Activated CD4-positive, alpha-beta T cell treated with anti-CD3 and anti-CD28 coated beads, Interleukin-10, Interleukin-2, amounts not matched to agents 100 ng/mL and 50 ng/mL, durations not matched to agents 16 hours and 8 hours (primary cell): ENCODE measurements at places on chromosomes 5 and 9.

- DNase-seq = no peak
These were observed 6.5 kb downstream of the NTNG2 start for GRCh38 chr9:132168347-132168746.

DNA sequence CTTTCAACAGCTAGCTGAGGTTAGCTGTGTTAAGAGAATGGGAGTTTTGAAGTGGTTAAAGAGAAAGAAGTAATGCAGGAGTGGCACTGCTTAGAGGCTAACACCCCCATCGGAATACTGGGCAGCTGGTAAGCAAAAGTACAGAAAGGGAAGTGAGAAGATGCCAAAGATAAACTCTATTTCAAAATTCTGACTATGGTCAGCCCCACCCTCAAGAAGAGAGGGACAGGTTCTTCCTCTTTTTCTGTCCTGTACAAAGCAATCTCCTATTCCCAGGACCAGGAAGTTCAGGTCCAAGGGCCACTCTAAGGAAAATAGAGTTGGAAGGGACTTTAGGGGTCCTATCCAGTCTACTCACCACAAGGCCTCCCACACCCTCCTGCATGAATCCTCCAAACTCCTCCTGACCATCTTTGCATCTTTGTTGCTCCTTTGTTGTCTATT is 45.9 kb upstream of the JAK2 start:
- peak; percentile 66 for DNase-seq

DNA sequence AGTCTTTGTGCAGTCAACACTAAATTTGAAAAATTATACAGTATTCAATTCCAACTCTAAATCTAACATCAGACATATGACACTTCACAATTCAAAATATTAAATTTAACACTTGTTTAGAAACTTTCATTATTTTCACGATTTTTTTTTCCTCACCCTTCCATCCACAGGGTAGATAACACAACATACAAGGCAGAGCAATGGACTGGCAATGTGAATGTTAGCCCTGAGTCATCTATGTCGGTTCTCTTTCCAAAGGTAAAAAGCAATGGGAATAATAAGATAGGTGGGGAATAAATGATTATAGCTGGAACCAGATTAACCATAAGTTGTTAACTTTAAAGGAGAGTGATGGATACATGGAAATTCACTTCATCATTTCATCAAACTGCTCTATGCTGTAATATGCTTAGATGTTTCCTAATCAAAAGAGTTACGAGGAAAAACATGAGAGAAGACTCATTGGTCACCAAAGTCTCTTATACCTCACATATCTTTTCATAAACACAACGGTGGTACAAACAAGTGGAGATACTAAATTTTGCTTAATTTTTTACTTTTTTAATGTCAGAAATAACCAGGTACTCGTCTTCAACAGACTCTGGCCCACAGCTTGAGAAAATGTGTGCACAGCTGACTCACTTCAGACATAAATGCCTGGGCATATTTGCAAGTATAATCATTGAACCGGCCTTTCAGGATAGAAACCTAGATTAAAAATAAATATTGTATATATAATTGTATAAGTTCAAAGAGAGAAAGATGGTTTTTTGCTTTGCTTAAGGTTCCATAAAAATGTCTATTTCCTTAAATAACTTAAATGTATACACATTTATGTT is 23.0 kb downstream of the RFX3 start:
- no peak for DNase-seq

GRCh38 chr5:56612759-56613158 is 202.6 kb upstream of the MAP3K1 start:
- DNase-seq = peak; percentile 53

DNA sequence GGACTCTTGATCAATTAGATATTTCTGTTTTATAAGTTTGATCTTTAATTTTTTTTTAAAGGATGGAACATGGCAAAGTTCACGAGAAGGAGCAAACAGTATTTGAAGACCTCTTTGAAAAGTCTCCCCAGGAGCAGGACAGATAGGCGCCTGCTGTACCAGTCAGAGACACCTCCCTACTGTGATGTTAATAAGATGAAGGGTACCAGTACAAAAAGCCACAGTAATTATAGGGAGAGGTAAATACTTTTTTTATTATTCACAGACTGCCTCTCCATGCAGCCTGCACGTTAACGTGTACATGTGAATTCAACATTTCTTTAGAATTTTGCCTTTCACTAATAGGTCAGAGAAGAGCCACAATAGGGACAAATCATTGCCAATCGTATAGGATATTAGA is 146.5 kb upstream of the CDH6 start:
- DNase-seq = no peak

DNA sequence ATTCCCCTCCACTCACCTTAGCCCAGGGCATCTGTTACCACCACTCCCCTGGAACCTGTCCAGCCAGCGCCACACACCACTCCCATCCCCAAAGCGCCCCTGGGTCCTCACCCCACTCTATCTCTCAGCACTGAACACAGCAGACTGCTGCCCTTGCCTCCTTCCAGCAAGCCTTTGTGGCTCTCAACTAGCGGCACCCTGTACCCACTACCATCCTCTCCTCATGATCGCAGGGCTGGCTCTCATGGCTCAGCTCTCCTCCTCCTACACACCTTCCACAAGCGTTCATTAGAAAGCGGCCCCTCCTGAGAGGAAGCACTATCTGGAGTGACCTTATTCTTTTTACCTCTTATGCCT is 13.3 kb upstream of the BASP1 start:
- no peak for DNase-seq

- peak; percentile 25 for DNase-seq
These were observed 74.5 kb downstream of the F2RL2 start for GRCh38 chr5:76548525-76549229.

DNA sequence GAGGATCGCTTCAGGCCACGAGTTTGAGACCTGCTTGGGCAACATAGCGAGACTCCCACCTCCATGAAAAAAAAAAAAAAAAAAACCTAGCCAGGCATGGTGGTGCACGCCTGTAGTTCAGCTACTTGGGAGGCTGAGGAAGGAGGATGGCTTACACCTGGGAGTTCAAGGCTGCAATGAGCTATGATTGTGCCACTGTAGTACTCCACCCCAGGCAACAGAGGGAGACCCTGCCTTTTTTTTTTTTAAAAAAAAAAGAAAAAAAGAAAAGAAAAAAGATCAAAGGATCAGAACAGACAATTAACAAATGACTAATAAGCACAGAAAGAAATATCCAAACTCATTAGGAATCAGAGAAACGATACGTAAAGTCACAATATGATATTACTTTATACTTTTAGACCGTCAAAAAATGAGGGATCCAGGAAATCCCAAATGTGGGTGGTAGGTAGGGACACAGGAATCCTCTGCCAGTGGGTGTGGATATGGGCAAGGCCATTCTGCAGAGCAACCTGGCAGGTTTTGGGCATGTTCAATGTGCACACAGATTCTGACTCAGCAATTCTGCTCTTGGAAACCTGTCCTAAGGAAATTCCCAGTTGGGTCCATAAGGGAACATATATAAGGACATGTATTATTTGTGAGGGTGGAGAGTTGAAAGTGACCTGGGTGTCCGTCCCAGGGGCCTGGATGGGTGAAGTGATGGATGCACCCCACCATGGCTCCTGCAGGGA is 144.7 kb upstream of the TBC1D2 start:
- DNase-seq = no peak

DNA sequence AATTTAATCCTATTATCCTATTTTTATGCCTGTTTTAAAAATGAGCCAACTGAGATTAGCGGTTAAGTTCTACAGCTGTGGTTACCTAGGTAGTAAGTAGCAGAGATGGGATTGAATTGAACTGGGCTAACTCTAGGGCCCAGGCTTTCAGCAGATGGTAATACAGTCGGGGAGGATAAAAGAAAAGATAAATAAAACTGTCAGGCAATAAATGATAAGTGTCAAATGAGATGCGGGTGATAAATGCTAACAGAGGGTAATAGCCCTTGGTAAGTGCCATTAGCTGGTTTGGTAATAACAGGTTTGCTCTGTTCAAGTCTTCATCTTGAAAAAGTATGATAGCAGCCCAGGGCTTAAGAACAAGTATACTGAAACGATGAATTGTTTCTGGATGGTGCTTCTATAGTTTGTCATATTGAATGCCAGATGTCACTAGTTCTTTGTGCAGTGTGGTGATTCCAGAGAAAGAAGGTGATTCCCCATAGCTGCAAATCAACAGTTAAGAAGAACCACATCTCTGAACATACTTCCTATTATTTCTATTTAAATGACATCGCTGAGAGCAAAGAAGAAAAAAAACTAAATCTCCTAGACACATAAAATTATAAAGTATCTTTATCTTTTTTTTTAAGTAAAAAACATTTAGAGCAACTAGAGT is 360.8 kb upstream of the PANK3 start:
- no peak for DNase-seq

DNA sequence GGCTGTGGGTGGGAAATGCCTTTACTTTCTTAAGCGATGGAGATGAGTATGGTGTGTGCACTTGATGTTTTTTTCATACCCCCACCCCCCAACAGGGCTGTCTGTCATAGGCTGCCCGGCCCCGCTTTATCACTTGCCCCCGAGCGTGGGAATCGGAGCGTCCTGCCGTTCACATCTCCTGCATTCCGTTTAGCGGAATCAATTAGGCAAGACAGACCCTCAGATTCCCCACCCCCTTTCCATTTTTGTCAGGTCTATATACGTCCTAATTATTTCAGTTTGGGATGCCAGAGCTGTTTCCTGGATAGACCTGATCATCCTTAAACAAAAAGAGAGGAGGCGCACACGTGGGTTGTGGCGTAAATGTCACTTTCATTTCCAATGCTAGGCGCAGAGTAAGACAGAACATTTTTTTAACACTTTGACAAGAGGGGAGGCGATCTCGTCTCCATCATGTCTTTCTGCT is 217.2 kb downstream of the MEF2C start:
- no peak for DNase-seq

DNA sequence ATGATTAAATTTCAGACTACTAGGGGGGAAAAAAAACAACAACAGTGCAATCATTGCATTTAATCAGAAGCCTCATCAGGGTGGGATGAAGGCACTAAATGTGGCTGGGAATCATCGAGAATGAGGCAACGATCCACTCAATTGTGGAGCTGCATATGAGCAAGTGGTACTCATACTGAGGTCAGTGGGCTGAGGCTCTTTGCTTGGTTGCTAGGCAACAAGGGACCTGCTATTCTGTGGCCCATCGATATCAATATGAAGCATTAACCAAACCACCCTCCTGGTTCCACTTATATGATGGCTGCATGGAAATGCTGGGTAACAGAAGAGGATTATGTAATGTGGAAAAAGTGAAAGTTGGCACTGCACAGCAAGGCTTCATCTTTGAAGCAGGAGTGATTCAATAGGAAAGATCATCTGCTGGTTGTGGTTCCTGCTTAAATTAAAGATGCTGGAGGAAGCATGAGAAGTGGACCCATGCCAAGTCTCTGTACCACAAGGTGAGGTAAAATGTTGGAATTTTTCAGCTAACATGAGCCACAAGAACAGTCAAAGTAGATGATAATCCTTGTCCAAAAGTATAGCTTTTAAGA is 159.8 kb upstream of the HMHB1 start:
- DNase-seq = peak; percentile 76

DNA sequence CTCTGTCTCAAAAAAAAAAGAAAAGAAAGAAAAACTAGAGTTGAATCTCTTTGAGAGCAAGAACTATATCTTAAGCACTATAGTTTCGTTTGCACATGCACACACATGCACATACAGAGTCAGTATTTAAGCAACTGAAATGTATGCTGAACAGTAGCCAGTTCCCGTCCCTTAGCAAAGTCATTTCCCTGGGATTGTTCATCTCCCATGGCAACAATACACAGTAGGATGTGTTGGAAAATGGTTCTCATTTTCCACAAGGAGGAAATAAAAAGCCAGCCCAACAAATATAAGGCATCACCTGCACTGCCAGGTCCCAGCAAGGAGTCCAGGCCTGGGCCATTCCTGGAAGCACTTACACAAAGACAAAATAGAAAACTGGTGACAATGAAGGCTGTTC is 4.2 kb upstream of the ZNF346 start:
- DNase-seq = no peak

DNA sequence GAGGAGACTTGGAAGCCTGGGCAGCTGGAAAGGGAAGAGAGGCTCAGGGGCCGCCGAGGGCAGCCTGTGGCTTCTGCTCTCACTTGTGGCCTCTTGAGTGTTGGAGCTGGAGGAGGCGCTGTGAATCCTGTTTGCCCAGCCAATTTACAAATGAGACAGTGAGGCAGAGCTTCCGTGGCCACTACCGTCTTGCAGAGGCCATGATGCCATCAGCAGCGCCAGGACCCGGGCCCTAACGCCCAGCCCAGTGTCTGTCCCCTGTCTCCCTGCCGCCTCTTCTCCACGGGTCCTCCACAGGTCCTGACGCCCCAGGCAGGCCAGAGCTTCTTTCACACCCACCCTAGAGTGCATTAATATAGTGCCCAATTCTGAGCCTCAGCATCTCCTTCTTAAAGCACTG is 172.8 kb downstream of the GOLPH3 start:
- no peak for DNase-seq

GRCh38 chr9:105835721-105836120 is 141.4 kb downstream of the TMEM38B start:
- no peak for DNase-seq

DNA sequence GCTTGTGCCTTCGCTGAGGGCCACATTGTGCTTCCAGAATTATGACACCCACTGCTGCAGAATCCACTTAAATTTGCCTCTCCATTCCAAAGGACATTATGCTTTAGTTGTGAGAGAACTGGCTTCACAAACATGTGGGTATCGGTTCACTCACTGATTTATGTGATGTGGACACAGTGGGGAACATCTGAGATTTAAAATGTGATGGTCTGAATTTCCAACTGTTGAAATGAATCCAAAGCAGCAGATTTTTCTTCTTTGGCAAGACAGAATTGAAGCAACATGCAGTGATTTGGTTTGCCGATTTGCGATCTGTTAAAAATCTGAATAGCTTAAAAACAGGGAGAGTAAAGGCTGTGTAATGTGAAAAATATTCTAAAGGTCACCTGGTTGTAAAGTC is 20.3 kb downstream of the PCSK5 start:
- DNase-seq = no peak

- DNase-seq = no peak
These were observed 66.1 kb downstream of the FBXL17 start for GRCh38 chr5:108315829-108316228.

DNA sequence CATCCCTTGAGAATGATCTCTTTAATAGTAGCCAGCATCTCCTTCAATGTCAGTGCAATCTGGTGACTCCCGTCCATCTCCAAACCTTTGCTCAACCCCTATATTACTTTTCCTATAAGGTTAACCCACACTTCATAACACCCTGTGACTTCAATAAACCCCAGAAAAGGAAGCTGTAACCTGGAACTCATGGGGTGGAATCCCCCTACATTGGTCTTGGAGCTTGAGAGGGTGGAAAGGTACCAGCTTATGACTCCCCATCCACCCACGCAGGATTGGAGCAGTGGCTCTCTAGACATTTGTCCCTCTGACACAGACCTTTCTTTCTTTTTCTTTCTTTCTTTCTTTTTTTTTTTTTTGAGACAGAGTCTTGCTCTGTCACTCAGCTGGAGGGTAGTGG is 54.7 kb upstream of the ZFR start:
- DNase-seq = no peak

GRCh38 chr5:68669864-68670575 is 423.8 kb upstream of the SLC30A5 start:
- DNase-seq = no peak

- no peak for DNase-seq
These were observed 12.0 kb downstream of the RALGDS start for GRCh38 chr9:133108794-133109641.

GRCh38 chr5:17838469-17838868 is 204.2 kb downstream of the TAF11L14 start:
- DNase-seq = no peak

GRCh38 chr5:103358305-103358995 is 99.9 kb downstream of the MACIR start:
- no peak for DNase-seq

GRCh38 chr5:19546521-19546920 is 441.5 kb downstream of the CDH18 start:
- no peak for DNase-seq

- DNase-seq = no peak
These were observed 9.4 kb downstream of the GBGT1 start for GRCh38 chr9:133154097-133154989.
